Right renal pelvis (tissue), 4 donors: ENCODE measurements at places on chromosomes 11 and 22. TPM values are rescaled to one million over a fixed set of nuclear protein-coding genes. Genes with fewer than 3 reads are reported as not detected.

Gene SCN4B
- 1.6 TPM for polyA plus RNA-seq

GRCh38 chr11:111699579-111700156 lies 66.5 kb downstream of the PPP2R1B start:
- DNase-seq: no peak

DNA sequence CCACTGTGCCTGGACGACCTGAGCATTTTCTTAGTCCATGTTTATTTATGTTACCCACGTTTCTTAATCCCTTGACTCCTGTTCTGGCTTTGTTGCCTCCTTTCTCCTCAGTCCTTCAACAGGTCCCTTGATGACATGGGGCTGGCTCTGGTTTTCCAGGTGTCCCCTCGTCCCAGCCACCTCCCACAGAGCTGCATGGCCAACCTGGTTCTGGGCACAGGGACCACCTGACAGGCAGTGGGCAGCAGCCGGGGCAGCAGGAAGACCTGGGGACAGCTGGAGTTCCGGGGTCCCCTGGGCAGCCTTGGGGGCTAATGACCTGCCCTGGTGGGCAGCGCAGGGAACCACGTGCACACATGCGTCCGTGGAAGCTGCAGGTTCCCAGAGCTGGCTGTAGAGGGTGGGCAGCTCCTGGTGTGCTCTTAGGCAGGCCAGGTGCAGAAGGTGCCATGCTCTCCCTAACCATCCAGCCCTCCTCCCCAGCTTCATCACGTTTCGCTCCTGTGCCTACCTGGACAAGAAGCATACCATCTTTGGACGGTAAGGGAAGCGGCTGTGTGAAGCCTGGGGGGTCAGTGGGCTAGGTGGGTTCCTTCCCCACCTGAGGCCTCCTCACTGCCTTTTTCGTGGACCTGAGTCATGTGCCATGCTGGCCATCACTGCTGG lies 27.7 kb downstream of the PPIL2 start:
- no peak for DNase-seq

- DNase-seq: no peak
Observed at GRCh38 chr11:134024420-134025081, 44.3 kb upstream of the JAM3 start.

GRCh38 chr22:29879753-29880152 lies 3.2 kb upstream of the MTMR3 start:
- no peak for DNase-seq

- no peak for DNase-seq
Observed at GRCh38 chr22:48379371-48379770, 1448.3 kb downstream of the BRD1 start.

Gene DPP3
- 19.7 TPM for polyA plus RNA-seq

Gene ADORA2A
- 8.9 TPM for polyA plus RNA-seq
